NAMALWA (cell line): ENCODE measurements at places on chromosomes 11 and 22.

DNA sequence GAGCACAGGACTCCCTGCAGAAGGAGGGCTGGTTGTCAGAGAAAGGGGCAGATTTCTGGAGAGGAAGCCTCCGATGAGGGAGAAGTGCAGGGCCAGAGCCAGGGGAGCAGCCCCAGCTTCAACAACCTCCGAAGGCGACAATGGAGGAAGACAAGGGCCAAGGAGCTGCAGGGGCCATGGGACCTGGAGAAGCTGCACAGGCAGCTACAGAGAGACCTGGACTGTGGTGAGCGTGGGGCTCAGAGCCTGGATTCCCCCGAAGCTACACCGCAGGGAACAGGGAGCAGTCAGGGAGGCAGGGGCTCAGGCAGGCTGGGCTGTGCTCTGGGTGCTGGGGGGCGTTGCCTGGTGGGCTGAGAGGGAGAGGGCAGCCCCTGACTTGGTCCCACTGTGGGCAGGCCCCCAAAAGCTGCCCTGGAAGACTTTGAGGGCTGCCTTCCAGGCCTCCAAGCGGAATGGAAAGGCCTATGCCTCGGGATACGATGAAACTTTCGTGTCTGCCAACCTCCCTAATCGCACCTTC is 2.4 kb downstream of the TSGA10IP start:
- DNase-seq, result no peak

DNA sequence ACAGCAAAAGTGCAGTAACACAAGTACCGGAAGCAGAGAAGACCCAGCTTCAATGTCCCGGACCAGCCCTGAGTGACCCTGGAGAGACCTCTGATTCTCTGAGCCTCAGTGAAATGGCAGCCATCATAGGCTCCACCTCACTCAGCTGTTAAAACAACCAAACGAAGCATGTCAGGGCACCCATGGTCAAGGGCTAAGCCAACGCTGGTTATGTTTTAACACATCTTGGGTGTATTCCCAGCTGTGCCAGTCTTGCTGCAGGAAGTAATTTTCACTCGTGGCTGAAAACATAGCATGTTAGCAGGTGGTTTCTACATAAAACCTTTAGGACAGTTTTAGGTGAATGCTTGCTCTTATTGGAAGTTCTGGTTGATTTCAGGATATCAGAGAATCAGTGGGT is 30.9 kb downstream of the LMO2 start:
- DNase-seq, result no peak

GRCh38 chr11:17406082-17406817 is 17.8 kb upstream of the KCNJ11 start:
- DNase-seq, result no peak

DNA sequence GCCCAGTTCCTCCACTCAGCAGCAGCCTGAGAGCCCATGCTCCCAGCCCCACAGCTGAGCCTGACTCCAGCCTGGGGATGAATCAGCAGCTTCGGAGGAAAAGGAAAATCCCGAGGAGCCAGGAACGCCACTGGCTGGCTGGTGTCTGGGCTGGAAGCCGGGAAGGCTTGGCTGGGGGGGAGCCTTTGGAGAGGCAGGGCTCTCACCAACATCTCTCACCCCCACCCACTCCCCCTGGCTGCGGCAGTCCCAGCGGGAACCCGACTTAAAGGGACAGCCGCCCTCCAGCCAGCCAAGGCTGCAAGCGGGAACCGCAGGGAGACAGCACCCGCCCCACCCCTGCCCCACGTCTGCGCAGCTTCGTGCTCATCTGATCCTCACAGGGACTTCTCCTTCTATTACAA is 28.4 kb downstream of the KIAA0930 start:
- no peak for DNase-seq

- DNase-seq, result no peak
These were observed 1.3 kb upstream of the SBF2 start for GRCh38 chr11:10295064-10295901.

GRCh38 chr11:78735711-78736110 is 161.0 kb upstream of the NARS2 start:
- DNase-seq, result no peak

DNA sequence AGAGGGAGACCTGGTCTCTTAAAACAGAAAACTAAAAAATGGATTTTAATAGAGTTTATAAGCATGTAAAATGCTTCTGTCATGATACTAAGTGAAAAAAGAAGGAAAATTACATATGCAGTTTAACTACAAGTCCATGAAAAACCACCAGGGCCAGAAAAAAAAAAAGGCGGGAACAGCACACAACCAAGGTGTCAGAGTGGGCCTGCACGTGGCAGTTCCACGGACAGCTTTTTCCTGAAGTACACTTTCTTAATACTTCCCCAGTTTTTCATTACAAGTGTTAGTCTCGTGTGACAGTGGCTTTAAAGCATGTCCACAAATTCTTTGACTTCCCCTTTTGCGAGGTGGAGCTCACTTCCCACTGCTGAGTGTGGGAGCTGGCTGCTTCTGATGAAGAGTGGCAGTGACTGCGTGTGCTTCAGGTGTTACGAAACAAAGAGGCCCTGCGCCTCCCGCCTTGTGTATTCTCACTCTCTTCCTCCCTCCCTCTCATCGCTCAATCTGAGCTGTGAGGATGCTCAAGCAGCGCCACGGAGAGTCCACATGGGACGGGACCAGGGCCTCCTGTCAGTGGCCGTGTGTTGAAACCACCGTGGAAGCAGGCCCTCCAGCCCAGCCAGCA is 16.4 kb downstream of the PPM1F start:
- no peak for DNase-seq

- no peak for DNase-seq
These were observed 687.9 kb downstream of the NTM start for GRCh38 chr11:132058211-132058772.

DNA sequence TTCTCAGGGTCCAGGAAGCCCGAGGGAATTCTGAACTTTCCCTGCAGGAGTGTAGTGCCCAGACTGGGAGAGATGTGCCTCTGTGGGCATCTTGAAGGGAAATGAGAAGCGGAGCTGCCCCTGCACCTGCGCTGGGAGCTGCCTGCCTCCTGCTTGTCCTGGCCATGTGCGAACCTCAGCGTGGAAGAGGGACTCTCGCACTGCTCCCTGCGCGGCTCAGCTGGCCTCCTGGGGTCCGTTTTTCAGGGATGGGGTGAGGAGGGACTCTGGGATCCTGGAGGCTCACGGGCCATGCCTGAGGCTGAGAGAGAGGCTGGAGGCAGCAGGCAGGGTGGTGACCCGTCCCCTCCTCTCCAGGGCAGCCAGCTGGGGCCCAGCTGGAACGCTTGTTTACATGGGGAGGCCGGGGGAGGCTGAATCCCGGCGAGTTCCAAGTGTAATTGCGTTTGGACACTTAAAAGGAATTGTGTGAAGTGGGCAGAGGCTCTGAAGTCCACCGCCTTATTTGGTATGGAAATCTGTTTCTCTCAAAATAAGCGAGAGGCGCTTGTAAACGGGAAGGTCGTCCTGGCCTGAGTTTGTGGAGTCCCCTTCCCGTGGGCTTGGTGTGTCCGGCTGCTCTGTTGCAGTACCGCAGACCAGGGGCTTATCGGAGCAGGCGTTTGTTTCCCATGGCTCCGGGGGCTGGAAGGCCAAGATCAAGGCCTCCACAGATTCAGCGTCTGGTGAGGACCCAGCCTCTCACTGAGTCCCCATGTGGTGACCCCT is 1.2 kb upstream of the MRGPRF start:
- DNase-seq, result no peak

GRCh38 chr11:76033699-76034098 is 172.6 kb downstream of the WNT11 start:
- no peak for DNase-seq

- DNase-seq, result no peak
These were observed 851.8 kb upstream of the CCDC90B start for GRCh38 chr11:84137960-84138359.

- no peak for DNase-seq
These were observed 37.6 kb downstream of the SYT13 start for GRCh38 chr11:45248501-45249011.

DNA sequence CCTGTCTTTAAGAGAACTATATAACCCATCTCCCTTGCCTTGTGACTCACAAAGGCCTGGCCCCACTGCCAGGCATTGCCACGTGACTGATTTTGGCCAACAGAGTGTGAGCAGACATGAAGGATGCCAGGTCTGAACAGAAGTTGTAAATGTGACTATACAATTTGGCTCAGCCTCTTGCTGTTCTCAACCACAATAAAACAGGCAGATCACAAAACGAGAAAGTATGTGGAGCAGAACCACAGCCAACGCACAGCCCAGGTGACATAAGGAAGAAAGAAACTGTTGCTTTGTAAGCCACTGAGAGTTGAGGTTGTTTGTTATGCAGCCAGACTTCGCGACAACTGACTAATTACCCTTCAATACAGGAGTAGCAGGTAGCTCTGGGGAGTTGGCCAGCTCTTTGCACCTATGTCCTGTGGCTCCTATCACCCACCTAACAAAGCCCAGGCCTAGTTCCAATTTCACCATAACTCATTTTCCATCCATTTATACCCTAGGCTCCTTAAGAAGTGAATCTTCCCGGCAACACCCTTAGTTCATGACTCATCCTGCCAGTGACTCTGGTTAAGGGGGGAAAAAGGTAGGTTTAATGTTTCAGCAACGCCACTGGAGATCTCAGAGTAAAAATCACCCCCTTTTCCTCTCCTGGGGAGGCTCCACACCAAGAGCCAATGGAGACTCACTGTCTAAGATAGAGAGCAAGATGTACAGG is 53.7 kb downstream of the GALNT18 start:
- DNase-seq, result peak; percentile 4

DNA sequence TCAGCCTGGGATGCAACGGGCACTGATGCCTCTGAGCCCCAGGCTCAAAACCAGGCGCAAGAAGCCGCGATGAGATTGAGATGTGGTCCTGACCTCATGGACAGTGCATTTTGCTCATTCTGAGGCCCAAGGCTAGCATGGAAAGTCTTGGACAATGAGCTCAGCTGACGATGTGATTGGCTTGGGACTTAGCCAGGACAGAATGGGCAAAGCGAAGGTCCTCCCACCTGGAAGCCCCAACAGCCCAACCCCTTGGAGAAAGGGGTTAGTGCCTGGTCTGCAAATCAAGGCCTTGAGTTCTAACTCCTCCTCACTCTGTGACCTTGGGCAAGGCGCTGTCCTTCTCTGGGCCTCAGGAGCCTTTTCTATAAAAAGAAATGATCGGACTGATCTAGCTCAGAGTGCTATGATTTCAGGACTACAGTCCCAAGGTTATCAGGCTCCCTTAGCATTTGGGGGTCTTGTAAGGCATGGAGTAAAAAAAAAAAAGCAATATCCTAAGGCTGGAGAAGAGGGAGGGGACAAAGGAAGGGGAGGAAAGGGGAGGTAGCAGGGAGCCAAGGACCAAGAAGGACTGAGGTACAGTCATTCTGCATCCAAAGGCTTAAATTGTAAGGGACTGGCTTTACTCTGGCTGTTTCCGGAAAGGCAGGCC is 2.7 kb downstream of the SLC43A3 start:
- no peak for DNase-seq

DNA sequence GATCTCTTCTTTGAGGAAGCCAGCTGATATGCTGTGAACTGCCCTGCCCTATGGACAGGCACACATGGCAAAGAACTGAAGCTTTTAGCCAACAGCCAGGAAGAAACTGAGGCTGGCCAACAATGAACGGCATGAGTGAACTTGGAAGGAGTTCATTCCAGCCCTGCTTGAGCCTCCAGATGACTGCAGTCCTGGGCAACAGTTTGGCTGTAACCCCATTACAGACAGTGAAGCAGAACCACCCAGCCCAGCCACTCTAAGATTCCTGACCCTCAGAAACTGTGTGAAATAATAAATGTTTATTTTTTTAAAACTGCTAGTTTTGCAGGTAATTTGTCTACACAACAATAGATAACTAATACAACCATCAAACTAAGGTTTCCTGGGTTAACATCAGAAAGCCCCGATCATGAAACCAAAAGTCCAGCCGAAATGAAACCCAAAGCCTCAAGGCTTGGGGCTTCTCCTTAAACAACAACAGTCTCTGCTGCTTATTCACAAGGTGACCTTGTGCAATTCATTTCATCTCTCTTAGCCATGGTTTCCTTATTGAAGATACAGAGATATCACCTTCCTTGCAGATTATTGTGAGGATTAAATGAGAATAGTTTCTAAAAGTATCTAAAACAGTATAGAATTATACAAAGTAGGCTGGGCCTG is 31.4 kb downstream of the PAK1 start:
- DNase-seq, result no peak

GRCh38 chr11:36469063-36469462 is 41.0 kb downstream of the TRAF6 start:
- DNase-seq, result peak; percentile 13

- no peak for DNase-seq
These were observed 22.3 kb upstream of the KCNJ11 start for GRCh38 chr11:17410606-17411379.
